ENCODE measurements at places on chromosomes 1 and 21.

DNA sequence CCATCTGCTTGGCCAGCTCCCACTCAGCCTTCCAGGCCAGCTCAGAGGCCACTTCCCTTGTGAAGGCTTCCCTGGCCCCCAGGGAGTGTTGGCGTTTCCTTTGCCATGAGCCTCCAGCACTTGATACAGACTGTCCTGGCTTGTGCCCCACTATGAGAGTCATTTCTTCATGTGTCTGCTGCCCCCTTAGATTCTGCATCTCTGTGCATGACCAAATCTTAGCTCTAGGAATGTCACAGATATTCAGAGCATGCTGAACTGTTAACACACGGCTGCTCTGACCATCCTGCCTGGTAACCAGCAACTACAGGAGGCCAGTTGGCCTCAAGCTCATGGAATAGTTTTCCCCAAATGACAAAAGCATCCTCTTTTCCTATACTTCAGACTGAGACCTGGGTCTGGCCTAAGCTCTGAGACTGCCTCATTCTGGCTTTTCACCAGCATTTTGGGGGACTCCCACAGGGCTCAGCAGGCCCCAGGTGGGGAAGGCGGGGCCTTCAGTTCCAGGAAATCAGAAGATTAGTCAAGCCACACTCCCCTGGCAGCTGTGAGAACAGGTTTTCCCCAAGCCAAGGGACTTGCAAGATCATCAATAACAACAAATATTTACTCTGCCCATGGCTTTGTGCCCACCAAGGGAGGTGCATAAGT, 182.6 kb upstream of the EDN2 start:
- no peak for DNase-seq
- H3K4me1 ChIP-seq, result no peaks in the 10 kb centered on the region
- H3K36me3 ChIP-seq, result no peaks in the 10 kb centered on the region
- no peak overlapping the region for H3K27ac ChIP-seq
- no peaks in the 10 kb centered on the region for H3K27me3 ChIP-seq
- H3K4me3 ChIP-seq, result no peak overlapping the region

DNA sequence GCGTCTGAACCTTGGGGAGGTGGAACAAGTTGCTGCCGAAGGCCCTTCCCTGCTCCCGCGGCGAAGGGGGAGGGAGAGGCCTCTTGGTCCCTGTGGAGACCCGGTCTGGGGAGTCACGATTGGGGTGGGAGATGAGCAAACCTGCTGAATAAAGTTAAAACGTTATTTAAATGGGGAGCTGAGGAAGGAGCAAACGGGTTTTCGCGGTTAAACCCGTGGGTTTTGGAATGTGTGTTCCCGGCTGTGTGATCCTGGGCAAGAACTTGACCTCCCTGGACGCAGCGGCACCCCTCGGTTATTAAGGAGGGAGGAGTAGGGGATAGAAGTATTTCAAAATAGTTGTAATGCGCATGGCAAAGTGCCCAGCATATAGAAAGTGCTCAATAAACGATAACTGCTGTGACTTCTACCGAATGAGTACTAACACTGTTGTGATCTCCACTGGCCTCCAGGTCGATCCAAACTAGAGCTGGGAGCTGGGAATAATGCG, 3.4 kb downstream of the FAM110D start:
- H3K36me3 ChIP-seq, result no peaks in the 10 kb centered on the region
- H3K27ac ChIP-seq, result no peak overlapping the region
- H3K4me3 ChIP-seq, result peak overlapping the region; percentile 49
- no peak for DNase-seq
- no peaks in the 10 kb centered on the region for H3K27me3 ChIP-seq
- no peaks in the 10 kb centered on the region for H3K4me1 ChIP-seq

GRCh38 chr1:43706598-43707189, 642 bp upstream of the ST3GAL3 start:
- H3K4me1 ChIP-seq, result no peaks in the 10 kb centered on the region
- H3K27me3 ChIP-seq, result no peaks in the 10 kb centered on the region
- H3K27ac ChIP-seq, result no peak overlapping the region

DNA sequence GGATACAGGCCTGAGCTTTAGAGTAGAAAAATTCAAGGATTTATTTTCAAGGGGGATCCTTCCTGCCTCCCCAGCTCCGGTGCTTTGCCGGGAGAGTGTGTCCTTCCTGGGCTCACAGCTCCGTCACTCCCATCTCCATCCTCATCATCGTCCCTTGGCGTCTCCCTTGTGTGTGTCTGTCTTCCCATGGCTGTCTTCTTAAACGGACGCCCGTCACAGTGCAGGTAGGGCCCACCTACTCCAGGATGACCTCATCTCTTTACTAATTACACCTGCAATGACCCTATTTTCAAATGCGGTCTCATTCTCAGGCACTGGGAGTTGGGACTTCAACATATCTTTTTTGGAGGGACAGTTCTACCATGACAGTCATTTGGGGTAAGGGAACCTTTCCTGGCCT, 320.3 kb upstream of the C1orf174 start:
- no peaks in the 10 kb centered on the region for H3K27me3 ChIP-seq
- no peak for DNase-seq
- no peaks in the 10 kb centered on the region for H3K36me3 ChIP-seq
- H3K27ac ChIP-seq, result no peak overlapping the region

- no peaks in the 10 kb centered on the region for H3K27me3 ChIP-seq
- no peak for DNase-seq
- no peaks in the 10 kb centered on the region for H3K4me1 ChIP-seq
- H3K4me3 ChIP-seq, result no peak overlapping the region
- H3K27ac ChIP-seq, result no peak overlapping the region
These were observed 90.0 kb downstream of the HFM1 start for GRCh38 chr1:91314643-91315042.

GRCh38 chr1:157894613-157895165, 53.1 kb upstream of the CD5L start:
- H3K4me1 ChIP-seq, result peaks cover 2% of the 10 kb centered on the region
- H3K4me3 ChIP-seq, result no peak overlapping the region
- no peak overlapping the region for H3K27ac ChIP-seq

- no peaks in the 10 kb centered on the region for H3K27me3 ChIP-seq
- H3K27ac ChIP-seq, result no peak overlapping the region
- DNase-seq, result no peak
- H3K4me1 ChIP-seq, result no peaks in the 10 kb centered on the region
- H3K36me3 ChIP-seq, result no peaks in the 10 kb centered on the region
These were observed 16.3 kb downstream of the VASH2 start for GRCh38 chr1:212966616-212967015.

- H3K27ac ChIP-seq, result no peak overlapping the region
- H3K36me3 ChIP-seq, result no peaks in the 10 kb centered on the region
- no peak overlapping the region for H3K4me3 ChIP-seq
- DNase-seq, result no peak
These were observed 3.6 kb downstream of the MAN1C1 start for GRCh38 chr1:25620211-25620610.

- DNase-seq, result no peak
- no peaks in the 10 kb centered on the region for H3K36me3 ChIP-seq
- no peaks in the 10 kb centered on the region for H3K27me3 ChIP-seq
These were observed 64.3 kb upstream of the MORC3 start for GRCh38 chr21:36255663-36256062.

DNA sequence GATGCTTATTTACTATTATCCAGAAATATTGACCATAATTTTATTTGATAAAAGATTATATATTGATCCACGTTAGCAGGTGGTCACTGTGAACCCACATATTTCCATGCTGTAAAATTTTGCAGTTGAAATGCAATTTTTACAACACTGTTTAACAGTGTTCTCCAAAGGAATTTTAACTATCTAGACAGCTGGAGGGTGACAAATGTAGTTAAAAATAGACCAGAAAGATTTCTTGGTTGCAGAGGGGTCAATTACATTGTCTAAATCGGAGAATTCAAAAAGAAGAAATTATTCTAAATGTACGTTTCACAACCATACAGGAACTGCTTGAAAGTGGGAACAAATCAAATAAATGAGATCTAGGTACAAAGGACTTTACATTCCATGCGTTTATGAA, 625.2 kb upstream of the NCAM2 start:
- no peak overlapping the region for H3K4me3 ChIP-seq
- no peak for DNase-seq
- no peaks in the 10 kb centered on the region for H3K27me3 ChIP-seq
- H3K27ac ChIP-seq, result no peak overlapping the region

DNA sequence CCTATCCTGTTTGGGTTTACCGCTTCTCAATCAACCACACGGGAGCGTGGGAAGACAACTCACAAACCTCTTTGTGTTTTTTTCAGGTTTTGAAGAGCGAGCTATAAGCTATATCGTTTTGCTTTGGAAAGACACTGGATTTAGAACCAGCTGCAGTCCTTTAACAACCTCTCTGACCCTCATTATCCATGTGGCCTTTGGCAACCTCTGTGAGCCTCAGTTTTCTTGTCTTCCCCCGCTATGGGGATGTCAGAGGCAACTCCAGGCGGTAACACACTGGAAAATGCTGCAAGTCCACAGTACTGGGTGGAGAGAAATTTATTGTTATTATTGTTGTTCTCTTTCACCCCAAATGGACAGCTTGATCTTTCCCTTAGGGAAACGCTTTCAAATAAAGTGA, 100.0 kb downstream of the ETS2 start:
- no peaks in the 10 kb centered on the region for H3K36me3 ChIP-seq
- H3K4me3 ChIP-seq, result no peak overlapping the region
- H3K4me1 ChIP-seq, result no peaks in the 10 kb centered on the region
- no peak overlapping the region for H3K27ac ChIP-seq

DNA sequence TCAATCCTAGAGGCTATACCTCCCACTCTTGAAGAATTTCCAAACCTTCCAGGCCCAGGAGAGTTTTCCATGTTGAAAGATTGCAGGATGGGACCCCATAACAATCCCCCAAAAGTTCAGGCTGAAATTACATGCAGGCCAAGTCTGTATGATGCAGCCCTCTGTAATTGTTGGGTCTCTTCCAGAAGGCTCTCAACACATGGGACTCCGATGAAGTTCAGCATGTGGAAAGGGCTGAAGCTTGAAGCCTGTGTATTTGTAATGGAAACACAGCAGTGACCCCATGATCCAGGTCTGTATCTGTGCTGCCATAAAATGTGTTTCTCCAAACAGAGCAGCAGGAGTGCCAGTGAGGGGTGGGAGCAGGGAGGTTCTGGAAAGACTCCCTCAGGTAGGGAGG, 202.5 kb upstream of the LYPLAL1 start:
- no peaks in the 10 kb centered on the region for H3K4me1 ChIP-seq
- no peak for DNase-seq
- H3K27me3 ChIP-seq, result no peaks in the 10 kb centered on the region
- no peak overlapping the region for H3K27ac ChIP-seq
- no peak overlapping the region for H3K4me3 ChIP-seq
- no peaks in the 10 kb centered on the region for H3K36me3 ChIP-seq

DNA sequence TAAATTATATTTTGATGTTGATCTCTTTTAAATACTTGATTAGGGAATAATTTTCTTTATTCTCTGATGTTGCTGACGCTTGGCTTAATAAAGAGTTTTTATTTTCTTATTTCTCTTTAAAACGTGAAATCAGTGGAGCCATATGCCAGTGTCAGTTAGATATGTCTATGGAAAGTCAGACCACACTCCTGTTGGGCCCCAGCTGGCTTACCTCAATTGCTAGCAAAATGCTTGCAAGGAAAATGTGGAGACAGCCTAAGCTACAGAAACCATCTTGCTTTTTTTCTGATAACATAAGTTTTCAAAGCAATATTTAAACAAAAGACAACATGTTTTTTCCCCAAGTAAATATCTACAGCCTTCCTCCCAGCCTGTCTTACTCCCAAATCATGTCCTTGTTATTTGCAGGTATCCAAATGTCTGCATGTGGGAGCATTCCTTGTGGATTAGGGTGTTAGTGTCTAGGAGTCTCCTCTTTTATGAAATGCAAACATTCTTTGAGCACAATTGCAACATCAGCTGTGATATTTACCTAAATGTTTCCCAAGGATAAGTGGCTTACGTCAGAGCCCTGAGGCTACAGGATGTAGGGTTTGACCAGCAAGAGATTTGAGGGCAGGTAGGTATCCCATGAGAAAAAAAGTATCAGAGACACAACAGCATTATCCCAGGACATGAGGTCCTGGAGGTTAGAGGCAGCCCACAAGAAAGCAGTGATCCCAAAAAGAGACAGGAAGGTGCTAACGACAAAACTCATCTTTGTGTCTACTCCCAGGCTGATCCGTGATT, 117.2 kb upstream of the KCNJ15 start:
- H3K36me3 ChIP-seq, result no peaks in the 10 kb centered on the region
- no peak overlapping the region for H3K27ac ChIP-seq
- H3K4me1 ChIP-seq, result no peaks in the 10 kb centered on the region
- H3K27me3 ChIP-seq, result no peaks in the 10 kb centered on the region
- H3K4me3 ChIP-seq, result no peak overlapping the region
- no peak for DNase-seq

- no peaks in the 10 kb centered on the region for H3K4me1 ChIP-seq
- no peak overlapping the region for H3K27ac ChIP-seq
- no peaks in the 10 kb centered on the region for H3K27me3 ChIP-seq
- no peaks in the 10 kb centered on the region for H3K36me3 ChIP-seq
- DNase-seq, result no peak
These were observed 18.4 kb upstream of the EVI5 start for GRCh38 chr1:92803140-92803887.

DNA sequence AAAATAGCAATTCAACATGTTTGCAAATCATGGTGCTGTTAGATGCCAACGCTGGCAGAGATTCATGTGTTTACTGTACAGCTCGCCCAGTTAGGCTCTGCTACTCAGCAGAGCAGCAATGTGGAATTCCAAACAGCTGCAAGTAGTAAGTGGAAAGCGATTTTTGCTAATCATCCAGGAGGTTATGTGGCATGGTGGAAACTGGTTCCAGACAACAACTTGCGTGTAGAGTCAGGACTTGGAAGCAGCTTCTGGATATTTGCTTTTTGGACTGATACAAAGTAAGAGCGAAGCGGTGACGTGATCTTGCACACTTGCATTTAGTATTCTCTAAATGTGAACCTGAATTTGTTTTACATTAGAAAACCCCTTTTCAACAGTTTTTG, 27.1 kb upstream of the HHAT start:
- no peak for DNase-seq
- no peak overlapping the region for H3K27ac ChIP-seq
- H3K4me1 ChIP-seq, result peaks cover 2% of the 10 kb centered on the region
- H3K36me3 ChIP-seq, result no peaks in the 10 kb centered on the region
- H3K27me3 ChIP-seq, result no peaks in the 10 kb centered on the region
- no peak overlapping the region for H3K4me3 ChIP-seq

DNA sequence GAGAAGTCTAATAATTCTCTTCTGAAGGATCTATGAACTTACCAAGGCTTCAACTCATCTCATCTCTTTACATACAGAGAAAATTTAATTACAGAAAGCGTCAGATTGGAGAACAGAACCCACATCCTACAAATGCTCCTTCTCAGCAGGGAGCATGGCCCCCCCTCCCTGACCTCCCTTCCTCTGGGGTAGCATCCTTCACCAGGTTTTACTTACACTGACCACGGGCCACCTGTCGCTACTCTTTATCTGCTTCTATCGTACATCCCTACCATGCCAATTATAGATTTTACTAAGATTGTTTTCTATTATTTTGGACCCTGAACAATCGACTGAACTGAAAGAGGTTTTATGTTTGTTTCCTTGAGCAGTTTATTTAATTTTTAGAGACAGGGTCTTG, 25.8 kb downstream of the RIPPLY3 start:
- H3K36me3 ChIP-seq, result no peaks in the 10 kb centered on the region
- DNase-seq, result no peak
- no peaks in the 10 kb centered on the region for H3K27me3 ChIP-seq

- H3K27me3 ChIP-seq, result no peaks in the 10 kb centered on the region
- no peaks in the 10 kb centered on the region for H3K36me3 ChIP-seq
- DNase-seq, result no peak
- no peak overlapping the region for H3K4me3 ChIP-seq
These were observed 137.8 kb downstream of the AKT3 start for GRCh38 chr1:243712242-243712641.

- no peak overlapping the region for H3K27ac ChIP-seq
- no peaks in the 10 kb centered on the region for H3K36me3 ChIP-seq
- DNase-seq, result no peak
- H3K4me3 ChIP-seq, result no peak overlapping the region
These were observed 1.6 kb upstream of the DDX59 start for GRCh38 chr1:200671235-200671786.
